ENCODE measurements at places on chromosomes 13 and 19.
A peak's percentile ranks its signal among the peaks of the same experiment; 100 is the strongest.

- ATAC-seq, result no peak
Observed at GRCh38 chr13:60013166-60013565, 150.6 kb downstream of the DIAPH3 start.

GRCh38 chr19:38642176-38642575 is 5.3 kb upstream of the ACTN4 start:
- ATAC-seq, result no peak

DNA sequence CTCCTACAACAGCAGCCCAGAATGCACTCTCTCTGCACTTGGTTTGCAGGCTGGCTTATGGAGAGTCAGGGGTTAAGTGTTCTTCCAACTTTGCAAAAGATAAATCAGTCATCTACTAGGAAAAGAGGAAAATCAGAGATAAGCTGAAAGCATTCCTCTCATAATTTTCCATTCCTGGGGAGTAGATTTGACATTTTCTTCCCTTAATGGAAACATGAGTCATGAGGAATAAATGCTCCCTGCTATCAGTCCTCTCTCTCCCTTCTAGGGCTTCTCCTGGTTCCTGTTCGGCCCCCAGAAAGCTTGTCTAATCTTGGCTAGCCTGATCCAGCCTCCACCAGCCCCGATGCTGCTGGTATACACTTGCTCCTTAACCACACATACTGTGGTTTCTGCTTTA is 28.4 kb upstream of the ENOX1 start:
- peak; percentile 29 for ATAC-seq

DNA sequence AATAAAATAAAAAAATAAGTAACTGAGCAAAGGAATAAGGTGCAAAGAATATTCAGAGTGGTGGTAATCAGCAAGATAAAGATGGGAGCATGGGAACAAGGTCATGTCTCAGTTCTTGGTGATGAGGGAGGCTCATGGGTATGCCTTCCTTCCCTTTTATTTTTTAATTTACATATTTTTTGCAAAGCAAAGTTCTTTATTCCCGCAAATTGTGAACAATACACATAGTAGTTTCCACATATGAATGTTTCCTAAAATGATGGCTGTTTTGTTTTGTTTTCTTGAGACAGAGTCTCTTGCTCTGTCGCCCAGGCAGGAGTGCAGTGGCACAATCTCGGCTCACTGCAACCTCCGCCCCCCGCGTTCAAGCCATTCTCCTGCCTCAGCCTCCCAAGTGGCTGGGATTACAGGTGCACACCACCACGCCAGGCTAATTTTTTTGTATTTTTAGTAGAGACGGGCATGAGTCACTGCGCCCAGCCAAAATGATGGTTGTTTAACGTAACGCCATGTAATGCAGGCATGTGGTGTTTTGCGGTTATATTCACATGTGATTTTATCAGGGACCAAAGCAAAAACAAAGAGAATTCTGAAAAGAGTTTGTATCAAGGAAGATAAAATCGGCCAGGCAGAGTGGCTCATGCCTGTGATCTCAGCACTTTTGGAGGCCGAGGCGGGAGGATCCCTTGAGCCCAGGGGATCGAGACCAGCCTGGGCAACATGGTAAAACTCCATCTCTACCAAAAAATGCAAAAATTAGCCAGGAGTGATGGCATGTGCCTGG is 4.5 kb upstream of the ADGRE2 start:
- no peak for ATAC-seq

GRCh38 chr19:13502231-13502630 is 4.0 kb downstream of the CACNA1A start:
- no peak for ATAC-seq

- no peak for ATAC-seq
Observed at GRCh38 chr13:28027071-28027470, 38.6 kb upstream of the URAD start.

DNA sequence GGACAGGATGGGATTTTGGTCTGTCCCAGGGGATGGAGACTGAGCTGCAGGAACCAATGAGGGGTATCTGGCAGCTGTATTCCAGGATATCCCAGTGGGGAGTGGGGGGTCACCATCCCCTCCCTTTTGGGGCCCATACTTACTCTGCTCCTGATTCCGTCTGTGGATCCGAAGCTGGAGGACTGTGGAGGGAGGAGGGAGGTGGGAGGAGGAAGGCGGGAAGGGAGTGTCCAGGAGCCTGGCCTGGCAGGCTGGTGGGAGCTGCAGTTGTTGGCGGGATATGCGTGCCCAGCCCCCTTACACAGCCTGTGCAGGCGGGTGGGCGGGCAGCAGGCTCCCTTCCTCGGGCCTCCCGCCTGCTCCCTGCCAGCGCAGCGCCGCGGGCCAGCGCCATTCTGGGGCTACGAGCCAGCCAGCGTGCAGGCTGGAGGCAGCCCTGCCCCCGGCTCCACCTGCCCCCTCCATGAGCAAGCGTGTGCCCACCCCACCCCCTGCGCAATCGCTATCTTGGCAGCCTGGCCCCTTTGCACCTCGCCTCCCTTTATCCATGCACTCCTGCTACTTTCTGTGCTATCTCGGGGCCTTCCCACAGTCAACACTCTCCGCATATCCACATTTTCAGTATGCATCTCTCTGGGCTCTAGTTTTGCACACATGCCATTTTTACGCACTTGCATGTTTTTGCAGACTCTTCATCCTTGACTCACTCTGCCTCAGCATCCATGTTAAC is 2.8 kb downstream of the MAMSTR start:
- ATAC-seq, result no peak

DNA sequence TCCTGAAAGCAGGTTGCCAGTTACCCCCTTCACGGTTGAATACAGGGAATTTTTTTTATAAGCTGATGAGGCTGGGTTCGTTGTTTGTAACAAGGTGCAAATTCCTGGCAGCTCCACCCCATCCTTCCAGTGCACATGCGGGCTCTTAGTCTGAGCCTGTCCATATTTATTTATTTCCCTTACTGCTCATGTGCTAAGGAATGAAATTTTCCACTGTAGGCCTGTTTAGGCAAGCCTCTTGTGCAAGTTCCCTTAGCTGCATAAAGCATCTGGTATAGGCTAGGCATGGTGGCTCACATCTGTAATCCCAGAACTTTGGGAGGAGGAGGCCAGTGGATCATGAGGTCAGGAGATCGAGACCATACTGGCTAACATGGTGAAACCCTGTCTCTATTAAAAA is 560.9 kb upstream of the PCDH9 start:
- ATAC-seq, result no peak

- ATAC-seq, result no peak
Observed at GRCh38 chr13:40315416-40316064, 350.9 kb downstream of the FOXO1 start.

GRCh38 chr13:44193731-44194130 is 179.9 kb upstream of the SERP2 start:
- no peak for ATAC-seq

- ATAC-seq, result no peak
Observed at GRCh38 chr13:21909331-21909730, 238.5 kb downstream of the FGF9 start.

DNA sequence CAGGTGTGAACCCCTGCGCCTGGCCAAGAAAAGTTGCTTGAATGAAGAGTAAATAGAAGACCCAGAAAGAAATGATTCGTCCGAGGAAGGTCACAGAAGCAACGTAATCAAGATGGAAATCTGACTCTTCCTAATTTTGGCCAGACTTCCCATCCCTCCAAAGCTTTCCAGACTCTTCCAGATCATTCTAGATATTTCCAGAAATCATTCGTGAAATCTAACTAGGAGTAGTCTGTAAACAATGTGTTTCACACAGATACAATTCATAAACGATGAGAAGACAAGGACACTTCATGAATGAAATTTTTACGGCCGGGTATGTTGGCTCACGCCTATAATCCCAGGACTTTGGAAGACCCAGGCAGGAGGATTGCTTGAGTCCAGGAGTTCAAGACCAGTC is 9.3 kb upstream of the LDLR start:
- ATAC-seq, result no peak

DNA sequence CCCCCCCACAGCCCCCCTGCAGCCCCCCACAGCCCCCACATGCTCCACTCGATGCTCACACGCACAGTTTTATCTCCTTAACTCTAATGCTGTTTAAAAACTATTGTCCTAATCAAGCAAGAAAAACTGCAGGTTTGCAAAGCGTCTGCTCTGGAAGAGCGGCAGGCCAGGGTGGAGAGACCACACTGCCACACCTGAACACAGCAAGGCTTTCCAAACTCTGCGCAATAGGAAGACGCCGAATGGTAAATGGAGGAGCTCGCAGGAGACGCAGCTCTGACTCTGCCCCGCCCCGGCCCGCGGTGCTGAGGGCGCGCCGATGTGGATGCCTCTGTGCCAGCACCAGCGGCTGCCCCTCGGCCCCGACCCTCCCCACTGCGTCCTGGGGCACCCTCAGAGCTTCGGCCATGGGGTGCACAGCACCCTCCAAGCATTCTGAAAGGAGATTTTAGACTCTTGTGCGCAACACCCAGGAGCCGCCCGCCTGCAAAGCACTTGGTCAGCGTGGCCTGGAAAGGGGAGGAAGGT is 32.4 kb downstream of the RASA3 start:
- no peak for ATAC-seq

GRCh38 chr19:49362929-49363267 is 682 bp upstream of the TEAD2 start:
- peak; percentile 2 for ATAC-seq

GRCh38 chr19:11963566-11964355 is 1.1 kb upstream of the ZNF763 start:
- peak; percentile 60 for ATAC-seq

GRCh38 chr19:2446381-2446780 is 10.4 kb downstream of the LMNB2 start:
- no peak for ATAC-seq

- no peak for ATAC-seq
Observed at GRCh38 chr13:94827566-94827965, 115.2 kb upstream of the SOX21 start.

- ATAC-seq, result no peak
Observed at GRCh38 chr19:37966211-37966661, 59.2 kb downstream of the SIPA1L3 start.

- ATAC-seq, result no peak
Observed at GRCh38 chr13:60016229-60016628, 147.5 kb downstream of the DIAPH3 start.

DNA sequence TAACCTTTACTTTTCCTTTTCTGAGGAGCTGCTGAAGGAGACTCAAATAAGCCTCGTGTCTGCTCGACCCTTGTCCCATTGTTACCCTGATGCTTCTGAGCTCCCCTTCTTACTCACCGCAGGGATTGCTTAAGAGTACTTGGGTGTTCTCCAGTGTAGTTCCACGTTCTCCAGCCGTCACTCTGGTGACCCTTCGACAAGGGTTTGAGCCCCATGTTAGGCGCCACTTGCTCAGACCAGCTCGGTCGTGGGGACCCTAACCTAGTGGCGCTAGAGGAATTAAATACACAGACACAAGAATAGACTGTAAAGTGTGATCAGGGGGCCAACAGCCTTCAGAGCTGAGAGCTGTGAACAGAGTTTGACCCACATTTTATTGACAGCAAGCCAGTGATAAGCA is 10.3 kb downstream of the ZNF480 start:
- ATAC-seq, result no peak

DNA sequence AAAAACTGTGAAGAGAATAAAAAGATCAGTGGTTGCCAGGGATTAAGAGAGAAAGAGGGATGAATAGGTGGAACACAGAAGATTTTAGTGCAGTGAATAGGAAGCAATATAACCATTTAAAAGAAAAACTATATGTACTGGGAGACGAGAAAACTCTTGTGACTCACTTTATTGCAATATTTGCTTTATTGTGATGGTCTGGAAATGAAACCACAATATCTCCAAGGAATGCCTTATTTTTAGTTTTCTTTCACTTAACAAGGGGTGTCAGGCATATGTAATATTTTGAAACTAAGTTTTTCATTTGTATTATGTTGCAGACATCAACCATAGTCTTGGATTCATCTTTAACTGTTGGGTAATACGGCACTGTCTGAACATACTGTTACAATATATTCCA is 1308.2 kb downstream of the PCDH9 start:
- ATAC-seq, result no peak

DNA sequence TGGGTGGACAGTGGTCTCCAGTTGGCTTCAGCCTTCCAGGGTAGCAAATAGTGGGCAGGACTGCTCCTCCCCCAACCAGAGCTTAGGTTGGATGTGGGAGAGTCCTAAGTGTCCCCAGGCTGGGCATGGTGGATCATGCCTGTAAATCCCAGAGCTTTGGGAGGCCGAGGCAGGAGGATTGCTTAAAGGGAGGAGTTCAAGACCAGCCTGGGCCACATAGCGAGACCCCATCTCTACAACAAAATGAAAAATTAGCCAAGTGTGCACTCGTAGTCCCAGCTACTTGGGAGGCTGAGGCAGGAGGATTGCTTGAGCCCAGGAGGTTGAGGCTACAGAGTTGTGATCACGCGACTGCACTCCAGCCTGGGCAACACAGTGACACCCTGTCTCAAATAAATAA is 7.4 kb downstream of the RRAS start:
- no peak for ATAC-seq

DNA sequence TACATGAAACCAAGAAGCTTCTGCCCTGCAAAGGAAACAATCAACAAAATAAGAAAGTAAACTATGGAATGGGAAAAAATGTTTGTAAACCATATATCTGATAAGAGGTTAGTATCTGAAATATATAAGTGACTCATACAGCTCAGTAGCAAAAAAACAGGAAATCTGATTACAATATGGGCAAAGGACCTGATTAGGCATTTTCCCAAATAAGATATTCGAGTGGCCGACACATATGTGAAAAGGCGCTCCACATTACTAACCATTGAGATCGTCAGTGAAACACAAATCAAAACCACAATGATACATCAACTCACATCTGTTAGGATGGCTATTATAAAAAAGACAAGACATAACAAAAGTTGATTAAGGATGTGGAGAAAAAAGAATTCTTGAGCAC is 2818.6 kb upstream of the PCDH20 start:
- ATAC-seq, result no peak

Measured in motor neuron (in vitro differentiated cells).